ENCODE measurements at places on chromosomes 5 and 9.

DNA sequence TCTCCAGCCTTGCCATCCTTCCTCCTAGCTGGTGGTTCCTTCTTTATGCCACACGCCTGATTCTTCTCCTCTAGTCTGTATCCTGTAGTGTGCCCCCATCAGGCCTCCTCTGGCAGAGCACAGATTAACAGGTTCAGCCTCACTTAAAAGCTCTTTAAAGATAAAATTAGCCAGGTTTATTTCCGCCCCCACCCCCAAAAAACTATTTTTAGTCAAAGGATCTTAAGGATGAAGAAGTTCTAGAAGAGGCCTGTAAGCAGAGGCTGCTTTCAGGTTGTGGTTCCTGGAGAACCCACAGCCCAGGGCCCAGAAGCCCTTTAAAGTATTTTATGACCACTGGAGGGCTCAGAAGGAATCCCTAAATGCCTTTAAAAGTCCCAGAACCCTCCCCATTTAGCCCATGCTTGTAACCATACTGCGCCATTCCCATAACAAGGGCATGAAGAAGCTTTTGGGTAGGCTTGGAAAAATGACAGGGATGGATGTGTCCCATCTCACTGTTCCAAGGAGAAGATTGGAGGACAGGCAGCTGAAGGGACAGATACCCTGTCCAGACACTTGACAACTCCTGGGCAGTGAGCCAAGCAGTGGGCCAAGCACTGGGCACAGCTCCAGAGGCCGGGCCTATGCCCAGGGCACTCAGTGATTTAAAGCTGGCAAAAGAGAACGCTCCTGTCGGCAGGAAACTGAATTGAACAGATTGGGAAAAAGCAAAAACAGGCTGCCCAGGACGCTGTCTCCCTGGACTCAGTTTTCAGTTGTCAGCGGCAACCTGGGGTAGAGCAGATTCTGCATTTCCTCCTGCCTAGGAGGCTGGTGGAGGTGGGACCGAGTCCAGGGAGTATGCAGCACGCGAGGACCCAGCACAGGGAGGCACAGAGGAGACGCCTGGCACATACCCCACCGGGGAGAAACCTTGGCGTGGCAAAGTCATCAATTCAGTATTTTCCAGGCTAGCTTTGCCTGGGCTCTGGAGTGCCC is 106.3 kb upstream of the SSBP2 start:
- peak; percentile 86 for DNase-seq

- no peak for DNase-seq
Observed at GRCh38 chr5:121667292-121667691, 184.4 kb upstream of the FTMT start.

DNA sequence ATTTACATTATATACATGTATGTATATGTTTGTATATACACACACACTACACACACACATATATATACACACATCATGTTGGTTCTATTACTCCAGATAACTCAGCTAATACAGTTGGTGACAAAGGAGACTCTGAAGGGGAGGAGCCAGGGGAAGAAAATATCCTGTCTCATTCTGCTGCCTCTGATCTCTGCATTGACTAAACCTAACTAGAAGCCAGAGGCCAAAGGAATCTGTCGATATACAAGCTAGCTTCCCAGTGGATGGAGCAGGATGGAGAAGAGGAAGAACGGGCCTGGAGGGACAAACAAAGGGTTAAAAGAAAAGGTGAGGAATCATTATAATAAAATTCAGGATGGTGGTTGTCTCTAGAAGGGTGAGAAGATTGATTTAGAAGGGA is 13.7 kb upstream of the RHOBTB3 start:
- no peak for DNase-seq

DNA sequence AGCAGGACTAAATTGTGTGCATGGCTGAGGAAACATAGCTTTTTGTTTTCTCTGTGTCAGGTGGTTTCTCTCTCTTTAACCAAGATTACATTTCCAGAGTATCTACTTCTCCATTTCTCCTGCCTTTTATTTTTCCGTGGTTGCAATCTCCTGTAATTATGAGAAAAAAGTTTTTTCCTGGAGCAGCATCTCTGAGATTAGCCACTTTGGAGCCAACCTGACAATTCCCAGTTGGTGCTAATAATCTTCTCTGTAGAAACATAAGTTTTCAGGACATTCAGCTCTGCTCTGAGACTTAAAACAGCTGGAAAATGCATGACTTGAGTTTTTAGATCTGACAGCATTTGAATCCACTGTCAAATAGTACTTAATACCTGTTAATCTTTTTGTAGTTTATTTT is 67.1 kb upstream of the GAS1 start:
- no peak for DNase-seq

- DNase-seq: no peak
Observed at GRCh38 chr5:50763846-50764245, 97.4 kb downstream of the PARP8 start.

GRCh38 chr5:10489810-10490426 is 48.2 kb downstream of the ROPN1L start:
- no peak for DNase-seq

- peak; percentile 48 for DNase-seq
Observed at GRCh38 chr5:68239487-68239886, 23.9 kb downstream of the PIK3R1 start.

DNA sequence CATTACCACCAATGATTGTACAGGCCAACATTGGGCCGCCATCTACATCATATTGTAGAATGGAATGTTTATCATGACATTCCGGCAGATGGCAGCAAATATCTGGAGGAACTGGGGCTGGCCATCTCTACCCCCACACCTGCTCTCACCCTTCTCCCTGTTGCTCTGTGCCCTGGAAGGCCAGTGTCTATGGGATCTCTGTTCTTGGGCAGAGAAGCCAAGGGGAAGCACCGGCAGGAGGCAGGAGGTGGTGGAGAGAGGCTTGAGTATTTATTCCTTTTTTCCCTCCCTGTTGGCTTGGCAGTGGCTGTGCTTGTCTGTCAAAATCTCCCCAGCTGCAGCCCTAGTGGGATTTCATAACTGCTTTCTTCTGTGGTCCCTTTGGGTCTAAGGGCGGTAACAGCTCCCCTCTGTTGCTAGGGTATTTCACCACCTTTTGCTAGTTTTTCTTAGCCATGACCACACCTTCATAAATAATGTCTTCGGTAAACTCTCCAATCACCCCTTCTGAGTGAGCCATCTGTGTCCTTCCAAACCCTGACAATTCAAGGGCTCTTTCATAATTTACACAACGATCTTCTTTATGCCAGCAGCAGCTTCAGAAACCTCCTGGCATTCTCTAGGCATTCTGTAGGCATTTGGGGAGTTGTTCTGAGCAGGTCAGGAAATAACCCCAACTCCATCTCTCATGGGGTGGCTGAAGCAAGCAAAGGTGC is 225.8 kb downstream of the MELK start:
- no peak for DNase-seq

DNA sequence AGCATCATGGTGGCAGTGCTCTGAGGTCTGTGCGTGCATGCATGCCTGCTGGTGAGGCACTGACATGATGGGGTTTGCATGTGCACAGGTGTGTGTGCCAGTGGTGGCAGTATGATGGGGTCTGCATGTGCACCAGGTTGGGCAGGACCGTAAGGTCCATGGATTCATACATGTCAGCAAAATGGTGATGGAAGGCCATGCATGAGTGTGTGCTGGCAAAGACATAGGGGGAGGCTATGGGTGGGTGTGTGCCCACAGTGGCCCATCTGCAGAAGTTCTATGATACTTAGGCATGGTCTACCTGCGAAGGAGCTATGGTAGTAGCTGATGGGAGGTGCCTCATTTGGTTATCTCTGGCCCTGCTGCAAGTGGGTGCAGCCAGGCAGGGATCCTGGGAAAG is 348.0 kb upstream of the TARS1 start:
- no peak for DNase-seq

DNA sequence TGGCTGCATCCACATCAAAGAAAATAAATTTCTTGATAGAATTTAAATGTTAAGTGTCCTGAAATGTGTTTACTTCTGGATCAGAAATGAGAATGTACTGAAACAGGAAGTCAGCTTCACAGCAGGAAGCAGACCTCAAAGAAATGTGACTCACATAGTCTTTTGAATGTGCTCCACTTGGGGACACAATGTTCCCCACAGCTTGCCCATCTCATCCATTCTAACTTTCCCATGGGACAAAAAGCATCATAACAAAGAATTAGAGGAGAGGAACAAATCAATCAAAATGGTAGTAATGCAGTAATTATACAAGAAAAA is 85.7 kb downstream of the GRAMD2B start:
- no peak for DNase-seq

- no peak for DNase-seq
Observed at GRCh38 chr9:31112491-31112890, 1272.0 kb upstream of the ACO1 start.

DNA sequence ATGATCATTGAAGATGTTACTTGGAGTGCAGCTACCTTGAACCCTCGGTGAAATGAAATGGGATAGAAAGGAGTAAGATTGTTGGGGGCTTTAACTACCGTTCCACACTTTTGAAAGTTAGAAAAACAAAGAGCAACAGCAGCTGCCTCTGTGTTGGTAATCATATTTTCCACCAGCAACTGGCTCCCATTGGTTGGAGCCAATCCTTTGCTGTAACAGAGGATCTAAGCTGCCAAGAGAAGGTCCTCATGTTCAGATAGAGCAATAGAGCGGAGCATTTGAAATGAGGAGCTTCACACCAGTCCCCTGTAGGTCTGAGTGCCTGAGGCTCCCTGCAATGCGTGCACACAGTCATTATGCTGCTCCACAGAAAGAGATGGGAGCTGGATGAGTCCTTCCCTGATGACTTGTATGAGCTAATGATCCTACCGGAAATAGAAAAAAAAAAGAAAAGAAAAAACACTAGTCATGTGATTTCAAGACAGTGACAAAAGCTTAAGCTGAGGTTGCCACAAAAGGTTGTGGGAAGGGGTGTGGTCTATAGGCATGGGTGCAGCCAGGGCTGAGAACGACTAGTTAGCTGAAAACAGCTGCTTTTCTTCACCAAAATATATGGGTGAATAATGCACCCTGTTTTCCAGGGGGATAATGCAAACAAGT is 300.7 kb downstream of the MLLT3 start:
- DNase-seq: no peak

GRCh38 chr5:72402959-72403628 is 82.9 kb downstream of the PTCD2 start:
- DNase-seq: peak; percentile 21

DNA sequence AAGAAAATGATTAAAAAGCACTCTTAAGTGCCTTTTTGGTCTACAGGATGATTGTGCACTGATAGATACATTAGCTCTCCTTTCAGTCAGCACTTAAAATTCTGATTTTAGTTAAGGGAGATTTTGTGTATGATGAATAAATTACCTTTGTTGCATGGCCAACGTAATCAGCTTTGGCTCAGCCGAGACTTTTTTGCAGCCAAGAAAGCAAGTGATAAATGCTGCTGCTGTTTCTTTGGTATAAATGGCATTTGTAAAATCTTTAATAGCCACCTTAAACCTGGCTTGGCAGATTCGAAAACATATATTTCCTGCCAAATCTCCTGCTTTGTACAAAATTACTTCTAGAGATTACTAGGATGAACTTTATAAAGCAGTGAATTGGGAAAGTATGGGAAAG is 147.7 kb downstream of the DCP2 start:
- DNase-seq: no peak

- no peak for DNase-seq
Observed at GRCh38 chr9:136665111-136665703, 2.5 kb downstream of the EGFL7 start.

- no peak for DNase-seq
Observed at GRCh38 chr5:93206203-93206602, 374.8 kb downstream of the NR2F1-AS1 start.

DNA sequence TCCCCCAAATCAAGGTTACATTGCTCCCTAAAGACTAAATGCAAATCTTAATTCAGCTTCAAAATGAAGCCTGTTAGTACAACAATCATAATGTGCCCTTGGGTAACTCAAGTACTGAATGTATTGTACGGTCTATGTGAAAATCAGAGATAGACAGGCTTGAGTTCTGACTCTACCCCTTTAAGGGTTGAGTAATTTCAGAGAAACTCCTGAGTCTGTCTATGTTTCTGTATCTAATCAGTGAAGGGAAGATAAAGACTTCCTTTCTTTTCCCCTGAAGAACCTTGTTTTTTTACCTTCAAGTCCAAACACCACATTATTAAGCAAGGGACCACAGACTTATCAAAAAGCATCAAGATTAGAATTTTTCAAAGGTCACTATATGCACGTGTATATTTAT is 108.2 kb downstream of the MPDZ start:
- DNase-seq: no peak

- DNase-seq: no peak
Observed at GRCh38 chr5:94021246-94021645, 279.8 kb upstream of the POU5F2 start.

DNA sequence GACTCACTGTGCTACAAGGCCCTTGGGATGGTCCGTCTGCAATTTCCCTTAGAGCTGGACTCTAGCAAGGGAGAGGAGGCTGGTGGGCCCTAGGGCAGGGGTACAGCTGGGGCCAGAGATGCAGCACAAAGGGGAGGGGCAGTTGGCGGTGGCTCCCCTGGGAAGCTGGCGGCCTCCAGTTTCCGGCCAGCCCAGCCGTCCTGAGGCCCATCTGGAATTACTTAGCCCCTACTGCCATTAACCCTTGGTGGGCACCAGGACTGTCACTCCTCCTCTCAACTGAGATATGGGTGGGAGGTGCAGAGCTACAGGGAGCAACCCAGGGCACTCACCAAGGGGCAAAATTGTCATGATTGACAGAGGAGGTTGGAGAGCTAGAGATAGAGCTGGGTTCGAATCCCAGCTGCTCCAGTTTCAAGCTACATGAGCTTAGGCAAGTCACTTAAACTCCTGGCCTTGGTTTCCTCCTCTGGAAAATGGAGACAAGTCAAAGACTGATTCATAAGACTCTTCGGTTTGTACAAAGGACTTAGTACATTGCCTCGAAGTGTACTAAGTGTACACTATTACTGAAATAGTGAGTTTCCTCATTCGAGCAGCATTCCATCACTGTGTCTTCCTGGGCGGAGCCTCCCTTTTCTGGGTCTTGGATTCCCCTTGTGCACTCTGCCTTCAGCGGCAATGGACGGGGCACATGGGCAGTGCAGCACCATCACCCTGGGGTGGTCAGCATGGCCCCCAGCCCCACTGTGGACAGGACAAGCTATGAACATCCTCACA is 2.7 kb upstream of the PDGFRB start:
- peak; percentile 55 for DNase-seq

- DNase-seq: no peak
Observed at GRCh38 chr9:88737031-88737430, 202.1 kb downstream of the NXNL2 start.

GRCh38 chr5:345404-346195 is 24.1 kb downstream of the AHRR start:
- DNase-seq: no peak
